Mesenteric fat pad (tissue), 1 donor: ENCODE measurements at places on chromosomes 2 and 18.

- DNase-seq: no peak
These were observed 105.2 kb downstream of the NETO1 start for GRCh38 chr18:72762515-72763122.

DNA sequence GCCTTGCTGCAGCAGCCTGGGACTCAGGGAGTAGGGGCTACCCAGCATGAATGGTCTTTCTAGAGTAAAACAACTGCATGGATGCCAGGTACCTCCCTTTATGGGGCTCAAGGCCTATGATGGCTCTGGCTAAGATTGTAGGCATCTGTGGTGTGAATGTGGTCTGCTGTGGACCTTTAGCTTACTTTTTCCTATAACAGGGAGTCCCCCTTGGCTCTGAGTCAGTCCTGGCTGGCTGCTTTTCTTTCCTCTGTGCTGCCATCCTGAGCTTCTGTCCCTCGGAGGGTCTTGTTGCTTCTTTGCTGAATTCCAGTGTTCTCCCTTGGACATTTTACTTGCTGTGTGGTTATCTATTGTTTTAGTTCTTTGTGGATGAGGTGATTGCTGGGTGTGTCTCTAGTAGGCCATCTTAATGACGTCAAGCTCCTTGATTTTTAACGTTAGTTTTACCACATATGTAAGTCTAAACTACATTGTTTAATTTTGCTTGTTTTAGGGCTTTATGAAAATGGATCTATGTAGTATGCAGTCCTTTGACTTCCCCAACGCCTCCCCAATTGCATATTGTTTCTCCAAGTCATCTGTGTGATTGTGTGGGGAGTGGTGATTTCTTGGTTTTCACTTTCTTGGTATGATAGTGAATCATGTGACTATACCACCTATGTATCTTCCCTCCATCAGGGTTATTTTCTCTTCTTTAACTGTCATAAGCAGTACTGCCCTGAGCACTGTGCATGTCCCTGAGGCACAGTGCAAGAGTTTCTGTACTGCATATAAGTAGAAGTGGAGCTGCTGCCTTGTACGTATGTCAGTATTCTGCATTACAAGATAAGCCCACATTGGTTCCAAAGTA is 92.4 kb downstream of the NCK2 start:
- DNase-seq: no peak

DNA sequence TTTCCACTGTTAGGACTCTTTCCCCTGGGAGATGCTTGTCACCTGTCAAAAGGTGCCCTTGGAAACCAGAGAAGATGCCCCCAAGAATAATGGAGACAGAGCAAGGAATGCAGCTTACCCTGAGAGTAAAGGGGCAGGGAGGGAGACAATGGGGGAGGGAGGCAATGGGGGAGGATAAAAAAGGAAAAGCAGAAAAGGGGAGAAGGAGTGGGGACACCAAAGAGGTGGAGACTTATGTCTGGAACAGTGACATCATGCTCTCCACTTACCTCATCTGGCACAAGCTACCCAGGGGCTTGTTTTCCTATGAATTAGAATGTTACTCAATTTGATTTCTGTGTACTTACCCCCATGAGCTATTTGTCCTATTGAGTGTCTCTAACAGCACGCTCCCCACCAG is 67.9 kb downstream of the MRO start:
- DNase-seq: no peak

GRCh38 chr2:177329064-177329463 is 63.5 kb upstream of the AGPS start:
- DNase-seq: no peak

DNA sequence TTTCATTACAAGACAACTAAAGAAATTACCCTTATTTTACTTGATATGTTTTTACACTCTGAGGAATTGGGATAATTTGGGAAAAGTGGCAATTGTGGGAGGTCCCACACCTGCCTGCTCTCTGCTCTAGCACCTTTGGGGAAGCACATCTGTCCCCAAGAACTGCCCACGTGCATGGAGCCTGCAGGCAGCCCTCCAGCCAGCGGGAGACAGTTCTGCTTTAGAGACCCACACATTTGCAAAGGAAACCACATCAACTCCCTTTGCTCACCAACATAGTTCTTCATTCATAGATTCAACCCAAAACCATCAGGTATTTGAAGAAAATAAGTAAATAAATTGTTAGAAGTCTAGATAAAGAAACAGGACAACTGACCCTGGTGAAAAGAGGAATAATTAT is 239.9 kb upstream of the ID2 start:
- DNase-seq: no peak

DNA sequence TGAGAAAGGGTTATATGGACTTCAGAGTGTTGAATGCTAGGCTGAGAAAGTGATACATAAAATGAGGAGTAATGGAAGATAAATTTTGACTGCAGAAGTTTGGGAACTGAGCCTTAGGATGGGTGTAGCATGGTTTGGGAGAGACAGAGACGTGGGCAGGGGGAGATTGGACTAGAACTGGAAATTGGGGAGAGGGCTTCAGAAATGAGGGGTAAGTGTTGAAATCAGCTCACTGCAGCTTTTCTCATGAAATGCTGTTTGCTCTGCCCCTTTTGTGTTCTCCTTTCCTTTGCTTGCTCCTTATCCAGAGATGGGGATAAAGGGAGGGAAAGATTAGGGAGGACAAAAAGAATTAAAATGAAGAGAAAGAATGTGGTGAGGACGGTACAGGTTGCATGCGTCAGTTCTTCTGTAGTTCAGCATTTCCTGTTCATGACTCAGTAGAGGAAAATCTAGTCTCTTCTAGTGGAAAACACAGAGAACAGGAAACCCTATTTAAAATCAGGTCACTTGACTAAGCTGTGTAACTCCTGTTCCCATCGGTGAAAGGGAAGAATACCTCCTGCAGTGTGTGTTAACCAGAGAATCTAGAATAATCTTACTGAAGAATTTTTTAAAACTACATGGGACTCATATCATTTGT is 105.6 kb downstream of the CRIM1 start:
- no peak for DNase-seq

DNA sequence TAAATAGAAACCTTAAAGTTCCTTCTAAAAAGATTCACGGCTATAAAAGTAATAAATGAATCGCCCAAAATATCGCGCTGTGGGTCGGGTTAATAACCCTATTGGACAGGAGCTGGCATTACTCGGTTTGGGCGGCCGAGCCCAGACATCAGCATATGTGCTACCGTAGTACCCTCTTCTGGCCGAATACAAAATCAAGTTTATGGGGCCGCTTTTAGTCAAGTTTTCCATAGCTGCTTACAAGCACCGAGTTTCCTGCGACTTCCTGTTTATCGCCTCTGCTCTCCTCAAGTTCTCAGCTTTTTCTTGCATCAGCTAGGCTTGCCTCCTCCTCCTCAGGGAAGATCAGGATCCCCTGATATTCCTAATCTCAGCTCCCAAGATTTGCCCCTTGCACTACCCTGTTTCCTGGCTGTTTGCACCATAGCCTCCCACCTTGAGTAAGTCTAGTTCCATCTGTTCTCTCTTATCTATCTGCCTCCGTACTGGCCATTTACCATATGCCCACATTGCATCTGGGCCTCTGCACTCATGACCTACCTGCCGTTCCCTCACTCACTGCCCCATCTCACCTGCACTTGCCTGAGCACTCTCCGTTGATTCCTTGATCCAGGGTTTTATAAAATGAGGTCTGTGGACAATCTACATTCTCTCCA is 56.1 kb downstream of the SLC35F5 start:
- DNase-seq: no peak

GRCh38 chr2:238930216-238930615 is 82.3 kb downstream of the TWIST2 start:
- peak; percentile 45 for DNase-seq

GRCh38 chr2:162926501-162926900 is 87.9 kb upstream of the KCNH7 start:
- DNase-seq: no peak

DNA sequence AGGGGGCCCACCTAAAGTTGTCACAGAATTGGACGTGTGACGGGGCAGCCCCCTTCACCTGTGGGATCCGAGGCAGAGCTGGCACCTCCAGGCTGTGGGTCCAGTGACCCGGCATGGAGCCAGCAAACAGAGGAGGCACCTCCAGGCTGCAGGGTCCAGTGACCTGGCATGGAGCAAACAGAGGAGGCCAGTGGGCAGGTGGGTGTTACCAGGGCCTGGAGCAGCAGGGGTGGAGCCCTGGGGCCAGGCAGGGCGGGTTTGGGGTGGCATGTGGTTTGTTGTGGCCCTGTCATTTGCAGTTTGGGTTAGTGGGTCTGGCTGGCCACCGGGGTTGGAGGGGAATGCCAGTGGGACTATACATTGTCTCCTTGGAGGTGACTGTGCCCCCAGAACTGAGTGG is 68.2 kb downstream of the HPCAL1 start:
- no peak for DNase-seq

DNA sequence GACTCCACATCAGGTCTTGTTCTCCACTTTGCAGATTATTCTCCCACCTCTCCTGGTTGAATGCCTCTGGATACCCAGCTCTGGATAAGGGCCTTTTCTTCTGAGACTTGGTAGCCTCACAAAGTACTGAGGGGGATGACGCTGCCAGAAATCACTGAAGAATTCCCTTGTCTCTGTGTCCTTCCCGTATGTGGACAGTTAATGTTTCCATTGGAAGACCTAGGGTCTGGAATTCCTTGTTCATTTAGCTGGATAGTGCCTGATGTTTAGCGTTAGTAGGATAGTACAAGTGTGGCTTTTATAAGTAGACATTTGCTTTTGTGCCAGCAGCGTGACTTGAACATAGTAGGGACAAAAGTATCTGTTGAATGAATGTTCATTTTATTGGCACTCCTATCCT is 76.9 kb downstream of the CLHC1 start:
- no peak for DNase-seq

- DNase-seq: no peak
These were observed 72.3 kb upstream of the SPHKAP start for GRCh38 chr2:228253752-228254151.

DNA sequence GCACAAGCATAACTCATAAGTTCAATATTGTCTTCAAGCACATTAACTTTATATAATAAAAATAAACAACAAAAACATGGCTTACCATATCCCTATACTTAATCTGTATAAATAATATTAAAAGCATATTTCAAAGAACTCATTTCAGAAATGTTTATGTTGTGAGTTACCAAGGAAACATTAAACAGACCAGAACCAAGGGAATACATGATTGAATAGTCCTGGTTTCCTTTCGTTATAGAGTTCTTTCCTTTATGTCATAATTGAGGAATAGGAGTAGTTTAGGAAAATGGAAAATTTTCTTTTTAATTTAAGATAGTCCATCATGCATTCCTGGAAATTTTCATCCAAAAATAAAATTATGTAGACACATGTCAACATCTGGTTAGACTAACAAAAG is 343.0 kb downstream of the ERBB4 start:
- no peak for DNase-seq

GRCh38 chr2:78979380-78980151 is 45.9 kb upstream of the REG3G start:
- DNase-seq: no peak

GRCh38 chr2:17223211-17223610 is 295.0 kb downstream of the RAD51AP2 start:
- no peak for DNase-seq

DNA sequence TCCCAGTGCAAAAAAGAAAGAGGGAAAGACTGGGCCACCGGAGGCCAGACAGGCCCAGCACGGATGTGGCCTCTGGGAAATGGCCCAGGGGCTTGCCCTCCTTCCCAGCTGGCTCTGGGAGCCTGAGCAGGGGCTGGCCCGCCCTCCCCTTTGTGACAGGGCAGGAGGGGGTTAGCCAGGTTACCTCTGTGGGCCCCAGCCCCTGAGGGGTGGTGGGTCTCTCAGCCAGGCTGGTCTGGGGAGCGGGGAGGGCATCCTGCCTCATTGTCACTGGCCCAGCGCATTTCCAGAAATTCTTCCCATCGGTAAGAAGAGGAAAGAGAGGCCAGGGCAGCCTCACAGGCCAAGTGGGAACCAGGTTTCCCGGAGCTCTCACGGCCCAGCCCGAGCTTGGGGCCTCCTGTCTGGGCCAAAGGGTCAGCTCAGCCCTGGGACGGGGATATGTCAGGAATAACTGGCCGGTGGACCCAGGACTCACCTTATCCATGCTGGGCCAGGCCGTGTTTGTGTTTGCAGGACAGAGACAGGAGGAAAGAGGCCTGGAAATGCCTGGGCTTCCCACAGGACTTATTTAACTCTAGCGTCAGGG is 182.2 kb downstream of the ZFP36L2 start:
- no peak for DNase-seq

DNA sequence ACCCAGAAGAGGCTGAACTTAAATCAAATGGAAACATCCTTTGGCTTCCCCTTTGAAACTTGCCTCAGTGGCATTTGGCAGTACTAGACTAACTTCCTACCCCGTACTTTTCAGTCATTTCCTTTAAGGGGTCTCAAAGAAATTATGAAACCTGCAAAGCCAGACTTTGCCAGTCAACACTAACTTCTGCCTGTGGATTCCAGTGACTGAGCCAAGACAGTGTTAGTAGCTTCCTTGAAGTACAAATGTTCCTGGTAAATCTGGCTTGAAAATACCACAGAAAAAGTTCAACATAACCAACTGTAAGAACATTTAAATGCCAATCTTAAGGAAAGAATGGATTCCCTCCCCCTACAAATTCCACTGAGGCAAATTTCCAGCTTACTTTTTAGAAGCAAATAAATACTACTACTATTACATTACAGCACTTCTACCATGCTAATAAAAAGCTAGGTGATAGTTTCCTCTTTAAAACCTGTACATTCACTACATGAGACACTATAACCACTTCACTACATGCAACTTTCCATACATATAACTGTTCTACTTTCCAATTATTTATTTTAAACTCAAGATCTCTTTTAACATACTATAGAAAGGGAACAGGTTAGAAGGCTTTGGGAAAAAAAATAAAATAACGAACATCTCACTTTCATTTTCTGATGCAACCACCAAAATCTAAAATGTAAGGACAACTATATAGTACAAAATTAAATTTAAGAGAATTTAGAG is 2.4 kb downstream of the PELI1 start:
- DNase-seq: no peak

- no peak for DNase-seq
These were observed 109.0 kb upstream of the STPG4 start for GRCh38 chr2:47264143-47264542.

- DNase-seq: no peak
These were observed 1.3 kb upstream of the ACKR3 start for GRCh38 chr2:236568068-236568921.

GRCh38 chr18:66440433-66440832 is 163.5 kb downstream of the CDH19 start:
- DNase-seq: peak; percentile 85

GRCh38 chr2:97723156-97724072 is 10.0 kb downstream of the ZAP70 start:
- no peak for DNase-seq

GRCh38 chr18:28767727-28768211 is 590.8 kb upstream of the CDH2 start:
- no peak for DNase-seq

DNA sequence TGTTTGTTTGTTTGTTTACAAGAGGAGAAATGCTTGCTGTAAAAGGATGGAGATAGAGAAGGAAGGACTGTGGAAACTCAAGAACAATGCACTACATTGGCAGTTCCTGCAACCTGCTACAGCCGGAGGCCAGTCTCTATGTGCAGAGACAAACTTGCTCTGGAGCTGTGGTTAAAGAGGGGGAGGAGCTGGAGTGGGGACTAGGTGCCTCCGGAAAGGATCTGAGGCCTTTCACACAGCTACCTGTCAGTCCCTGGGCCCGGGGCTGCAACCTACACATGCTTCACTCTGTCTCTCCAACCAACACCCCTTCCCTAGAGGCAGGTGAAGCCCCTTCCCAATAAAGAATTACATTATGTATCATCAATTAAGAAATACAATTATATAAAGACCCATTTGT is 1234.0 kb upstream of the ZEB2 start:
- DNase-seq: no peak

GRCh38 chr18:76364282-76365259 is 130.5 kb downstream of the ZNF516 start:
- no peak for DNase-seq
